ENCODE measurements at places on chromosomes 16 and 17.
A peak's percentile ranks its signal among the peaks of the same experiment; 100 is the strongest.

DNA sequence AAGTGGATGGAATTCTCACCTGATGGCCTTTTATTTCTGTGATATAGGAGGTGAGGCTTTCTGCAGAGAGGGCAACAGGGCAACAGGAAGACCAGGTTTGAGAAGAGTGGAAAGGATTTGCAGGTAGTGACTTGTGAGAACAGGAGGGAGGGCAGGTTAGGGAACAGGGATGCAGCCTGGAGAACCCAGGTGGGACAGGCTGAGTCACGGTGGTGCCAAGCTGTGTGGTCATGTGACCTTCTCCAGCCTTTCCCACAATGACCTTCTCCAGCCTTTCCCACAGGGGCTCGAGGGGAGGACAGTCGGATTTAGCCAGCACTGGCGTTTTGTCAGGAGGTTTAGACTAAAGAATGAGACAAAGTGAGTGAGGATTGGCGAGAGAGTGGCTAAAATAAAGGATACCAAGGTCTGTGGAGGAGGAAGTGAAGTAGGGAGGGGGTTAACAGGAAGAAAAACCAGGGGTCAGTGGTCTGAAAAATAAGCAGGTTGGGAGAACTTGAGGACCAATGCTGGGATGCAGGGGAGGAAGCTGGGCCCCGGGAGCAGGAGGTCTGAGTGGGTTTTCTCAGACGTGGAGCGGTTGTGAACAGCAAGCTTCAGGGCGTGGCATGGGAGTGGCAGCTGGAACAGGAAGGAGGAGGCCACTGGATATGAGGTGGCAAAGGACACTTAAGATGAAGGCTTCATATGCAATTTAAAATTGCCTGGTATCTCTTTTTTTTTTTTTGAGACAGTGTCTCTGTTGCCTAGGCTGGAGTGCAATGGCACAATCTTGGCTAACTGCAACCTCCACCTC, 37.7 kb downstream of the DNAH2 start:
- ATAC-seq = no peak

DNA sequence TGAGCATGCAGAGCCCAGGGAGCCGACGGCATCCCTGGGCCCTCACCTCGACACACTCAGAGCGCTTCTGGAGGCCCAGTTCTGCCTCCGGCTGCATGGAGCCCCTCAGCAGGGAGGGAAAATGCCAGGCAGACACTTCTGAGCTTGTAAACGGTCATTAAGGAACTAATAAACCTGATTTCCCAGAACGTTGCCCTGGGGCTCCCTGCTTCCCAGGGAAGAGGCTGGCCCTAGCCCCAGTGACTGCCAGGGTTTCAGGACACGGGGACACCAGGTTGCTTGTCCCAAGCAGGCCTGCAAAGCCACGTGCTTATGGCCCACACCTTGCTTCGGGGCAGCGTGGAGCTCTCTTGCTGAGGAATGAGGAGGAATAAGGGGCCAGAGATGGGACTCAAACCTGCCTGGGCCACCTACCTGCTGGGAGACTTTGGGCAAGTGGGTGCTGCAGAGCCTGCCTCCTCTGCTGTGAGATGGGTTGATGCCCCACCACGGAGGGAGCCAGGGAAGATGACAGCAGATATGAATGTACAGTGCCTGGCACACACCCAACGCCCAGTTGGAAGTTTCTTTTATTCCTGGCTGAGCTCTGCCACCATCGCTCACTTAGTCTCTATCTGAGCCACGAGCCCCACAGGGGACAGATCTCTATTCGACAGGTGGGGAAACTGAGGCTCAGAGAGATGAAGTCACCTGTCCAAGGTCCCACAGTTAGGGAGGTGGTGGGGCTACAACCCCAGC, 5.4 kb downstream of the RHBDF2 start:
- ATAC-seq = no peak

DNA sequence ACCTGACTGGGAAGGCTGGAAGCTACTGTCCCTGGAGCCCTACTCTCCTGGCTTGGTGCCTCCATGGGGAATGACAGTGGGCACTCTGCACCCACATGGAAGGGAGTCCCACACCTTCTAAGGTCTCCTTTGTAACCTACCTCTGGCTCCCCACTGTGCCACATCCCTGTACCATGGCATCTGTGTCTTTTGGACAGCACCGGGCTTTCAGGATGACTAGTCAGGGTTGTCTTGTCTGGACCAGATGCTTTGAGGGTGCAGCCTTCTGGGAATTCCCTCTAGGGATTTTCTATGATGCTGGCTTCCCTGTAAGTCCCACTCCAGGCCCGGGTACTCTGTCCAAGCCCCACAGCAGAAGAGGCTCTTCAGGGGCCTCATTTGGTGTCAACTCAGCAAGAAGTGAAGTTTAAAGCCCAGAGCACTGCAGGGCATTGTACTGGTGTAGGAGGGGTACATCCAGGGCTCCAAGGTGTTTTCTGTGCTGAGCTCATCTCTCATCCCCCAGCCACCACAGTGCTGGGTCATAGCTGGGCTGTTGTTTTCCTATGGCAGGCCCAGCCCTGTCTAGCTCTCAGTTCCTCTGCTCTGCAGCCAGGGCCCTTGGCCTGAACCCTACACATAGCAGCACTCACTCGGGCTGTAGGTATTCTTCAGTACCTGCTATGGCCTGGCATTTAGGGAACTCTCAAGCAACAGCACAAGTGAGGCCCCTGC, 255.3 kb downstream of the CPPED1 start:
- peak; percentile 89 for ATAC-seq

DNA sequence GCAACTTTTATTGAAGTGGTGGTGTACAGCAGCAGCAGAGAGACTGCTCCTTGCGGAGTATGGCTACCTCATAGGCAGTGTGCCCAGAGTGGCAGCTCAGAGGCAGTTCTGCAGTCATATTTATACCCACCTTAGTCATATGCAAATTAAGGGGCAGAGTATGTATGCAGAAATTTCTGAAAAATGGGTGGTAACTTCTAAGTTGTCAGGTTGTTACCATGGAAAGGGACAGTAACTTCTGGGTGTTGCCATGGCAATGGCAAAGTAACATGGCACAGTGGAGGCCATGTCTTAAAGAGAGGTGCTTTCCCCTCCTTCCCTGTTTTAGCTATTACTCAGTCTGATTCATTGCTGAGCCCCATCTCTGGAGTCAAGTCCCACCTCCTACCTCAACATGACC, 53.4 kb downstream of the MEOX1 start:
- peak; percentile 67 for ATAC-seq

DNA sequence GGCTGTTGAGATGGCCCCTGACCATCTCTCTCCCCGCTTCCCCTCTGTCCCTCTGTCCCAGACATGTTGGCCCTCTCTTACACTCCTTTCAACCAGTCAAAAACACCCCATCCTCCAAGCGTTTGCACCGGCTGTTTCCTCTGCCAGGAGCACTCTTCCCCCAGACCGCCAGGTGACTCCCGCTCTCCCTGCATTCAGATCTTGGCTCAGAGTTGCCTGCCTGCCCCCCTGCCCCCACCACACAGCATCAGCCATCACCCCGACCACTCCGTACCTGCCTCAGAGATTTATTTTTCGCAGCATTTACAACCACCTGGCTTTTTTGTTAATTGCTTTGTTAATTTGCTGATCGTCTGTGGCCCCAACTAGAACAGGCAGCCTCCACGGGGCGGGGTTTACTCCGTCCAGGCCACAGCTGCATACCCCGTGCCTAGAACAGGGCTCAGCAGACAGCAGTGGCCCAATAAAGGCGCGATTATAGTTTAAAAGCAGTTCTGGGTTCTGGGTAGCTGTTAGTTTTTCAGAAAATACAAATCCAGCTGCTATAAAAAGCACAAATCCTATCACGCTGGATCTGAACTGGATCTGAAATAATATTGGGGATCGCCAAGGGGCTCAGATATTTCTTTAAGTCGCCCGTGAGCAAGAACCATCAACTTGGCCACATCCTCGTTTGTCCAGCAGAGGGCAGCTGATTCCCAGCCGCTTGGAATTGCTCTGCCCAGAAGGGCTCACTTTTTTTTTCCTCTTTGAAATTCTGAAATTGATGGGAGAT, 173.6 kb downstream of the IRF8 start:
- ATAC-seq = no peak

GRCh38 chr16:50844840-50845239, 103.0 kb downstream of the CYLD start:
- no peak for ATAC-seq
